ENCODE measurements at places on chromosomes 7 and 10.

DNA sequence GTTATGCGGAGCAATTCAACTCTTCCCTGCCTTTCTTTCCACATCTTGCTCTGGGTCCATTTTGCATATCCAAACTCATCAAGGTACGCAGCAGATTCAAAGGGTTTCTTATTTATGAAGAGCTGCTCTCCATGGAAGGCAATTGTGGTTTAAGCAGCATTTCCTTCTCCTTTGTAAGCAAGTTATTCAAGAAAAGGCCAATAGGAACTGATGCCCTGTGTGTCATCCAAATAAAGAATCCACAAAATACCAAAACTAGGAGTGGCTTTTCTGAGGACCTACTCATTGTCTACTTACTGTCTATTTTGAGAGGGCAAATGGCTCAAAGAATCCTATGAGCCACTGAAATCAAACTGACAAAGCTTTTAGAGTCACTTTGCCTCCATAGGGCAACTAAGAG, 253.1 kb downstream of the PTEN start:
- DNase-seq, result no peak

DNA sequence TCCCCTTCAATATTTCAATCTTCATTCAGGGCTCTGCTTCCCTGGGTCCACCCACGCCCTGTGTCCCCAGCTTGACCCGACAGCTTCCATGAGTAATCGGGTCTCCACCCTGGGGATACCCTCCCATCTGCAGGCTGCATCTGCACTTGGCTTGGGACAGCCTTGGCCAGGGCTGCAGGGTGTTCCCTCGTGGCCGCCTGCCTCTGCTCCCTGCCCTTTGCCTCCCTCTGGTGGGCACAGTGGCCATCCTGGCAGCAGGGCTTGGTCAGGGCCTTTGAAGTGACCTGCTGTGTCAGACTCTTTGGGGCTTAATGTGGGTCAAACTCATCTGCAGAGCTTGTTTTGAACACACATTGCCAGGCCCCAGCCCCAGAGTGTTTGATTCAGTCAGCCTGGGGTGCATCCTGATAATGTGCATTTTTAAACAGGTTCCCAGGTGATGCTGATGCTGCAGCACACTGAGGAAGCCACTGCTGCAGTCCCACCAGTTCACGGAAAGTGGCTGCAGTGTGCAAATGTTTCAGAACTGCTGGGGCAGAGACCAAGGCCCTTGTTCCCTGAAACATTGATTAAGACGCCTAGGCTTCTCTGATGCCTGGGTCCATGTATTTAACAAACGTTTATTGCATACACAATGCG, 80.7 kb upstream of the SEC61G start:
- no peak for DNase-seq

DNA sequence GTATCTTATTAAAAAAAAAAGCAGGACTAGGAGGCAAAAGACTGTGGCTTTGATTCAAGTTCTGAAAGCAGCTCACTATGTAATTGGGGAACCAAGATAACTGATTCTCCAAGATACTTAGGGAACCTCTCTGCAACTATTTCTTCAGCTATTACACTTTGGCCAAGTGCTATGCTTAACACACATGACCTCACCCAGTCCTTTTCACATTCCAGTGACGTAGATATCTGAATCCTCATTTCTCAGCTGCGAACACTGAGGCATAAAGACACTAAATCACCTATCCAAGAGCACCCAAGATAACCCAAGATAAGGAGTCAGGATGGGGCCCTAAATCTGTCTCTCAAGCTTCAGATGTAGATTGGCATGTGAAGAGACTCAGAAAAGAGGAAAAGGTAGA, 133.6 kb downstream of the GLI3 start:
- DNase-seq, result no peak

DNA sequence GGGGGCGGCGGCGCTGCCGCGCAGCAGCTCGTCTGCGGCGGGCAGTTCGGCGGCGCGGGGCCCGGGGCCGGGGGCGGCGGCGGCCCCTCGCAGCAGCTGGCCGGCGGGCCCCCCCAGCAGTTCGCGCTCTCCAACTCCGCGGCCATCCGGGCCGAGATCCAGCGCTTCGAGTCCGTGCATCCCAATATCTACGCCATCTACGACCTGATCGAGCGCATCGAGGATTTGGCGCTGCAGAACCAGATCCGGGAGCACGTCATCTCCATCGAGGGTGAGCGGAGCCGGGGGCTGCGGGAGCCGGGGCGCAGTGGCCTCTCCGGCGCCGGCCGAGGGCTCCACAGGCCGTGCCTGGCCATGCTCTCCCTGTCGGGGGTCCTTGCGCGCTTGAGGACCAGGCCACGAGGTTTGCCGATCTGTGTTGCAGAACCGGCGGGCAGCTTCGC, 548 bp downstream of the AGAP3 start:
- DNase-seq, result no peak

GRCh38 chr10:110822035-110822711, 49.6 kb upstream of the PDCD4 start:
- DNase-seq, result no peak
